ENCODE measurements at places on chromosomes 3 and 15. TPM values are rescaled to one million over a fixed set of nuclear protein-coding genes. Genes with fewer than 3 reads are reported as not detected.

DNA sequence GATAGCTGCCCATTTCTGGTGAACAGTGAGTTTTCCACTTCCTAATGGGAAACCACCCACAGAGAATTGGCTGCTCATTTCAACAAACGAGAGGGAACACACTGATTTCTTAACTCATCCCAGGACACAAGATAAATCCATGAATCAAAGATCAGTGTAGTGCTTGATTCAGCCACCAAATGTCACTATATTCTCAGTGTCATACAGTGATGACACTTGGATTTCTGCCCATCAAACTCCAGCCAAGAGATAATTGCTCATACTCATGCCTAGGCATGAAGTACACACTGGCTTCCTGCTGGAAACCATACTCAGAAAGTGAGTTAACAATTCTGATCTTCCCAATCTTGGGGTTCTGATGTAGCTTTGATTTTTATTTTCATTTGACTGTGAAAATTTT lies 35.4 kb upstream of the GRM7 start:
- no peaks in the 10 kb centered on the region for H3K36me3 ChIP-seq
- no peak for DNase-seq
- H3K27ac ChIP-seq = no peak overlapping the region
- H3K4me3 ChIP-seq = no peak overlapping the region
- no peaks in the 10 kb centered on the region for H3K27me3 ChIP-seq

DNA sequence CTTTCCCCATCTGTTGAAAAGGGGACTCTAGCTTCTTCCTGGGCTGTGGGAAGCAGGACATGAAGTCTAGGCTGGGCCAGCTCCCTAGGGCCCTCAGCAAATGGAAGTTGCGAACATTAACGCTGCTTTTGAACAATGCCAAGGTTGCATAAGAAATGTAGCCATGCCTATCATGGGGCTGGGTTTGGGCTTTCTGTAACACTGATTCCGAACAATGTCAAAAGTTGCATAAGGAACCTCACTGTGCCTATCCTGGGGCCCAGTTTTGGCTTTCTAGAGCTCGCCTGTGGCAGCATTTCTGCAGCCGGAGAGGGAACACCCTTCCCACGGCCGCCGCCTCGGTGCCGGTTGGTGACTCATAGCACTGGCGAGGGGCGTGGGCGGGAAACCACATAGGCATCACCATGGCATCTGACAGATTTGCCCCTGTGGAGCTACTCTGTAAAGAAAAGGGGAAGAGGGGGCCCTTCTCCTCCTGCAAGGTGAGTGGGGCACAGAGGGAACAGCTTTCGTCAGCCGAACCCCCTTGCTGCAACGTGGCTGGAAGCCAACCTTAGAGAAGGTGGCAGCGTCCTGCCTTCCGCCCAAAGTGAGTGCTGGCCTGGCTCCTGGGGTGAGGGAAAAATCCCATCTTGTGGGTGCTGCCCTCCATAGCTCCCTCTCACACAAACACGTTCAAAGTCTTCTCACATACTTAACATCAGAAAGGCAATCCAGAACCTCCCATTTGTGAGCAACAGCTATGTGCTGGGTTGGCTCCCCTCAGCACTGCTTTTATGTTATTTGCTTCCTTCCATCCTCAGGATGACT lies 46.6 kb upstream of the ATP2B2 start:
- no peak overlapping the region for H3K27ac ChIP-seq
- no peaks in the 10 kb centered on the region for H3K27me3 ChIP-seq
- H3K4me3 ChIP-seq = no peak overlapping the region
- peak; percentile 63 for DNase-seq

- peaks cover 3% of the 10 kb centered on the region for H3K27me3 ChIP-seq
- no peak for DNase-seq
- no peak overlapping the region for H3K27ac ChIP-seq
- H3K4me1 ChIP-seq = no peaks in the 10 kb centered on the region
- no peak overlapping the region for H3K4me3 ChIP-seq
Observed at GRCh38 chr3:5330152-5330810, 142.8 kb downstream of the EDEM1 start.

DNA sequence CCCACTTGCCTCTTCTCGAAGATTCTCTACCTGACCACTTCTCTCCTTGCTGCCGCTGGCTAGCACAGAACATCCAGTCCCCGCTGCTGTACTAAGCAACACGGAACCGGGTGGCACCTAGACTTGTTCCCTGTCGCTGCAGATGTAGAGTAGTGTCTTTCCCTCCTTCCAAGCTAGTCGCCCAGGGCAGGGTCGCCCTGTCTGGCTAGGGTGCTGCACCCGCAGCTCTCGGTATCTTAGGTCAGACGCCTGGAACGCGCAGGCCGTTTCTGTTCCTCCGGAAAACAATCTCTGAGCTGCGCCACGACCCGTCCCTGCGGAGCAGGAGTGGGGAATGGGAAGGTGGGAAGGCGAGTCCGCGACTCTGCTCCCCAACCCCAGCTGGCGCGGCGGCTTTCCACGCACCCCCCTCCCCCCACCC lies 758 bp upstream of the SNX33 start:
- H3K27me3 ChIP-seq = no peaks in the 10 kb centered on the region
- H3K36me3 ChIP-seq = no peaks in the 10 kb centered on the region
- H3K4me3 ChIP-seq = peak overlapping the region; percentile 78
- peak overlapping the region; percentile 97 for H3K27ac ChIP-seq
- DNase-seq = peak; percentile 81
- peaks cover 47% of the 10 kb centered on the region for H3K4me1 ChIP-seq

- no peak for DNase-seq
- H3K4me3 ChIP-seq = no peak overlapping the region
- no peaks in the 10 kb centered on the region for H3K36me3 ChIP-seq
- H3K27ac ChIP-seq = peak overlapping the region; percentile 54
- no peaks in the 10 kb centered on the region for H3K4me1 ChIP-seq
Observed at GRCh38 chr15:98503970-98504369, 144.4 kb upstream of the IGF1R start.

DNA sequence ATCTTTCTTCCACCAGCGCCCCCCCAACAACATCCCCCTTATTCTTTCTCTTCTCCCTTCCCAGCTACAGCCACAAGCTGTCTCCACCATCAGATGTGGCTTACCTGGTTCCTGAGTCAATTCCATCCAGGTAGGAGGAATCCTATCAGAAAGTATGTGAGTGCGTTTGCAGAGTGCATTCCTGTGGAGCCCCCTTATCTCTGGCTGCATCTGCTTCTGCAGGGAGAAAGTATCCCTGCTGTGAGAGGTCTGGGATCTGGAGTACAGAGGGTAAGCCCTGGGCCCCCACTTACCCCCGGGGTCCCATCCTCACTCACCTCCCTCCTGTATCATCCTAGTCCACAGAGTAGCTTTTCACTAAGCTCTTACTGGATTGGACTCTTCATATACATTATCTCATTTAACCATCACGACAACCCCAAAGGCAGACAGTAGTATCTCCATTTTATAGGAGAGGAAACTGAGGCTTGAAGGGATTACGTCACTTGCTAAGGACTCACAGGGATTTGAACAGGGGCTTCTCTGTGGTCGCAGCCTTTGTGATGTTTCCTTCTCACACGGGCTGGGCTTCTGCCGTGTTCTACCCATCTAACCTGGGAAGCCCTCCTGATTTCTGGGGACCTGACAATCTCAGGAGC lies 22.2 kb upstream of the MAGEF1 start:
- no peak for DNase-seq
- no peak overlapping the region for H3K27ac ChIP-seq
- H3K36me3 ChIP-seq = no peaks in the 10 kb centered on the region
- H3K4me1 ChIP-seq = no peaks in the 10 kb centered on the region

DNA sequence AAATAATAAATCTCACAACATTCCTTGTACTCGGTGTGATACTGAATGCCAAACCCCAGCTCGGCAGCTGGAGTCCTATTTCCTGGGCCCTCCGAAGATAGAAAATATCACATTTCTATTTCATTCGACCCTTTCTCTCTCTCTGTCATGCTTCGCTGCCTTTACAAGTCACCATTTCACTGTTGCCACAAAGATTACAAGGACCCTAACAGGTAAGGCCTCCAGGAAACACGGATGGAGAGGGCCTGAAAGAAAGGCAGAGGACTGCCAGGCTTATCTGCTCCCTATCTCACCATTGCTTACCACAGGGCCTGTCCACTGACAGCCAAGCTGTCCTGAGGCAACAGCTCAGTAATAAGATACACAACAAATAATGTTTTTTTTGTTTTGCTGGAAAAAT lies 376.5 kb downstream of the MECOM start:
- no peaks in the 10 kb centered on the region for H3K36me3 ChIP-seq
- peaks cover 27% of the 10 kb centered on the region for H3K4me1 ChIP-seq
- H3K27me3 ChIP-seq = no peaks in the 10 kb centered on the region
- no peak for DNase-seq

- H3K4me1 ChIP-seq = no peaks in the 10 kb centered on the region
- H3K4me3 ChIP-seq = no peak overlapping the region
- DNase-seq = no peak
- no peaks in the 10 kb centered on the region for H3K27me3 ChIP-seq
- H3K27ac ChIP-seq = no peak overlapping the region
Observed at GRCh38 chr3:194615226-194615625, 18.0 kb downstream of the TMEM44 start.

DNA sequence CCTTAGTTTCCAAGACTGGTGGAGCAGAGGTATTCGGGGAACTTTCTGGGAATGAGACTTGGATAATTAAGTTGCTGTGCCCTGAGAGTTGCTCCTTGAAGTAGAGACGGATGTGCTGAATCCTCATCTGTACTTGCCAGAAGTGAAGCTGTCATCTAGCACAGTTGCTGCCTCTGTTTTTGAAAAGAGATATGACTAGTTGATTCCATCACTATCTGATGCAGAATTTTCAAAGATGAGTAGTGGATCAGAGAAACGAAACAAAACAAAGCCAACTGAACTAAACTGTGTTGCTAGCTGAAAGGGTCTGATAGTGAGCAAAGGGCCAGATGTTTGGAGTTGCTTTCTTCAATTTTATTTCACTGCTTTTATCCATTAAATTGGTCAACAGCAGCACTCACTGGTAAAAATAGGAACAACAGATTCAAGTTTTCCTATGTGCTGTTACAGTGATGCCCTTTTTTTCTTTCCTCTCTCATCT lies 52.7 kb downstream of the MITF start:
- H3K4me1 ChIP-seq = peaks cover 35% of the 10 kb centered on the region
- DNase-seq = no peak
- peak overlapping the region; percentile 58 for H3K27ac ChIP-seq

DNA sequence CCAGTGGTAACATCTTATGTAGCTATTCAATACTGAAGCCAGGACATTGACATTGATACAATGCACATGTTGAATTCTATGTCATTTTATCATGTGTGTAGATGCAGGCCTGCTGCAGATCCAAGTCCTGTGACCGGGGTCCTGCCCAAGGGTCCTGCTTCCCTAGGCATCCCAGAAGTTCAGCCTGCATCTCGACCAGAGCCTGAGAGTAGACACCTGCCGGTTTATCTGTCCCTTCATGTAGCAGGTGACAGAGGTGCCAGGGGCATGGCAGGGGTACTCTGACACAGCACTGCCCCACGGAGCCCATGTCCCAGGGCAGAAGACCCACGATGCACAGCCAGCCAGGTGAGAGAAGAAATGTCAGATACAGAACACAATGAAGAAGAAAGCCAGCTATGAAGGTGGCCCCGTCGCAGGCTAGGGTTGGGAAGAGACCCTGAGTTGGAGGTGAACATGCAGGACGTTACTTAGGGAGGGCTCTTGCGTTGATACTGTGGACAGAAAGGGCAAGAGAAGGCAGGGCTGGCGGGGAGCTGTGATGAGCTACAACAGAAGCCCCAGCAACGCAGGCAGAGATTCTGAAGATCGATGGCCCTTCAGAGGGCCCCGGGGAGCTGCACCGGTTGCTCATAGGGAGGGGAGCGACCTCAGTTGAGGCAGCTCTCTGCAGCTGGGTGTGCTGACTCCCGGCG lies 51.0 kb downstream of the TPRA1 start:
- no peaks in the 10 kb centered on the region for H3K4me1 ChIP-seq
- H3K27ac ChIP-seq = no peak overlapping the region
- no peak overlapping the region for H3K4me3 ChIP-seq
- no peaks in the 10 kb centered on the region for H3K36me3 ChIP-seq

DNA sequence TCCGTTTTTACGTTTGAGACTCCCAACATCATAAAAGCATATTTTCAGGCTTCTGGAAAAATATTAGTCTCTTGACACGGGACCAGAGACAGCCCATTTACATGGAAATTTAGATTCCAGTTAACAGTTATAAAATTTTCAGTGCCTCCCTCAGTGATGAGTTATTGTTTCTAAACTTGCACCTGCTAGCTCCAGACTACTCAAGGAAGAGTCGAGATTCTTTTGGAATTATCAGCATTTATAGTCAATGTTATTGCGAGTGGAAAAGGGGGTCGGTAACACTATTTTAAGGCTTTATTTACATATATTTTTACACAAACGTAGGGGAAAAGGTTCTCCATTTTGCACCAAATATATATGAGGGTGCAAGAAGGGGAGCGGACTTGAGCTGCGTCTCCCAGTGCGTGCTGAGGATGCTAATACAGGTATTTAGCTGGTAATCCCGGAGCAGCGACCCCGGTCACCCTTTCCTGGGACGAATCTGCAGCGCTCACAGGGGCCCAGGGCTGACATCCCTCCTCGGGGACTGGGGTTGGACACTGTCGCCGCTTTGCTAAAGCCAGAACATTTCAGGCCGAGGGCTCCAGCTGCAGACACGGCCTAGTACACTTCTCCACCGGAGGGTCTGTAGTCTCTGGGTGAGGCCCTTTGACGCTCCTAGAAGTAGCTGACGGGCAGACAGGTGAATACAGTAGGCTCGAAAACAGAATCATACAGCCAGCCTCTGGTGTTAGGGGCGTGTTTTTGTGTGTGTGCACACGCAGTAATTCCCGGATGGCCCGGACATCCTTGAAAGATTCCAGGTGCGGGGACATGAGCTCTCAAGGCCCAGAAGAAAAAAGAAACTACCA lies 729 bp upstream of the ZBTB11 start:
- H3K36me3 ChIP-seq = peaks cover 25% of the 10 kb centered on the region
- no peaks in the 10 kb centered on the region for H3K27me3 ChIP-seq
- peak overlapping the region; percentile 96 for H3K27ac ChIP-seq
- H3K4me1 ChIP-seq = peaks cover 30% of the 10 kb centered on the region
- DNase-seq = no peak

DNA sequence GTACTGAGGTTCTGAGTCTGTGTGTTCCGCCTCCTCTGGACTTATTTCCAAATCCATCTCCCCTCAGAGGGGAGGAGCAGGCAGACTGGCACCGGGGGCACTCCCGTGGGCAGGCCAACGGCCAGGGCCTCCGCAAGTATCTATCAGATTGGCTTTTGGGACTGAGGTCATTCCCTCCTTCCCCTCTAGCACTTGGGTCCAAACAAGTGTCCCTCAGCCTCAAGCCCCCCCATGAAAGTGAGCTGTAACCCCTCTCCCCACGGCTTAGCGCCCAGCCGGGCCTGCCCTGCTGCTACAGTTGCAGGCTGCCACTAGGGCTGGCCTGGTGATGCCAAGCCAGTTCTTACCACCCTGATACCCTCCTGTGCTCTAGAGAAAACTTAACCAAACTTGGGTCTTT lies 17.4 kb downstream of the ITGA11 start:
- no peak overlapping the region for H3K4me3 ChIP-seq
- H3K4me1 ChIP-seq = no peaks in the 10 kb centered on the region
- no peak for DNase-seq
- no peaks in the 10 kb centered on the region for H3K36me3 ChIP-seq
- H3K27me3 ChIP-seq = no peaks in the 10 kb centered on the region

- peak; percentile 58 for DNase-seq
- H3K4me3 ChIP-seq = no peak overlapping the region
- peaks cover 3% of the 10 kb centered on the region for H3K4me1 ChIP-seq
- no peaks in the 10 kb centered on the region for H3K27me3 ChIP-seq
- H3K27ac ChIP-seq = no peak overlapping the region
Observed at GRCh38 chr3:134937256-134938028, 142.4 kb downstream of the EPHB1 start.

The LDHAL6B gene
- not detected for total RNA-seq

The SPG11 gene
- total RNA-seq = 60.3 TPM

The POLQ gene
- total RNA-seq = 0.55 TPM

The CFAP44 gene
- 4.8 TPM for total RNA-seq

The CDHR4 gene
- not detected for total RNA-seq

Data from sigmoid colon (tissue), 7 donors.